Regular cardiac myocyte (primary cell): ENCODE measurements at places on chromosomes 6 and 20. TPM values are rescaled to one million over a fixed set of nuclear protein-coding genes. Genes with fewer than 3 reads are reported as not detected.

Gene CST7
- not detected in 2 replicates for total RNA-seq

Gene DOP1A
- 28.0 and 35.8 TPM in 2 replicates for total RNA-seq

Gene KCNB1
- under 0.01 TPM in 2 replicates for total RNA-seq

Gene ELOVL2
- total RNA-seq: 0.38 and 2.8 TPM in 2 replicates

Gene KCNQ2
- 0.19 TPM in 1 of 2 replicates, not detected in the other for total RNA-seq

Gene PDYN
- not detected in 2 replicates for total RNA-seq

Gene TMEM200A
- total RNA-seq: 124 and 232 TPM in 2 replicates

Gene SDC4
- 102 and 106 TPM in 2 replicates for total RNA-seq

Gene HSPA12B
- 0.28 TPM in 1 of 2 replicates, not detected in the other for total RNA-seq
